ENCODE measurements at places on chromosomes 3 and 15.

GRCh38 chr3:50133283-50133615 is 21.9 kb upstream of the SEMA3F start:
- no peak for DNase-seq

DNA sequence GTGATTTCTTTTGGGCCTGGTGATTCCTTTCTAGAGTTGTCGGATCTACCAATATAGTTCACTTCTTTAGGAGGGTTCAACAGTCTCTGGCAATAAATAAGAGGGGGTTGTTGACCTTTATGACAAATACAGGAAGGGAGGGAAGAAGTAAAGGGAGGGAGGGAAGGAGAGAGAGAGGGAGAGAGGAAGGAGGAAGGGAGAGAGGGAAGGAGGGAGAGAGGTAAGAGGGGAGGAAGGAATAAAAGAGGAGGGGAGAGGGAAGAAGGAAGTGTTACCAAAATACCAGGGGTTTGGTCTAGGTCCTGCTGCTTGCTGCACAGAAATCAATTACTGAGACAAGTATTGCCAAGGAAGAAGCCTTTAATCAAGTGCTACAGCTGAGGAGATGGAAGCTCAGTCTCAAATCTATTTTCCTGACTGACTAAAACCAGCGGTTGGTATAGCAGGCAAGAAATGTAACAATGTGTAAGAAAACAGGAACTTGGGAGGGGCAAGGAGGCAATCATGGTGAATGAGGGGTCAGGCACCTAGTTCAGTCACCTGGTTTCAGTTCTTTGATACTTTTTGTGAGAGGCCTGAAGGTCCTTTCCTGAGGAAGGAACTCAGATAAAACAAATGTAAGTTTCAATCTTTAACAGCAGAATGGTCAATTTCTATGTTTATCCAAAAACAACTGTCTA is 14.1 kb upstream of the TMEM40 start:
- DNase-seq: no peak

- DNase-seq: peak; percentile 50
Measured at GRCh38 chr15:51335538-51336410, 2.6 kb downstream of the CYP19A1 start.

DNA sequence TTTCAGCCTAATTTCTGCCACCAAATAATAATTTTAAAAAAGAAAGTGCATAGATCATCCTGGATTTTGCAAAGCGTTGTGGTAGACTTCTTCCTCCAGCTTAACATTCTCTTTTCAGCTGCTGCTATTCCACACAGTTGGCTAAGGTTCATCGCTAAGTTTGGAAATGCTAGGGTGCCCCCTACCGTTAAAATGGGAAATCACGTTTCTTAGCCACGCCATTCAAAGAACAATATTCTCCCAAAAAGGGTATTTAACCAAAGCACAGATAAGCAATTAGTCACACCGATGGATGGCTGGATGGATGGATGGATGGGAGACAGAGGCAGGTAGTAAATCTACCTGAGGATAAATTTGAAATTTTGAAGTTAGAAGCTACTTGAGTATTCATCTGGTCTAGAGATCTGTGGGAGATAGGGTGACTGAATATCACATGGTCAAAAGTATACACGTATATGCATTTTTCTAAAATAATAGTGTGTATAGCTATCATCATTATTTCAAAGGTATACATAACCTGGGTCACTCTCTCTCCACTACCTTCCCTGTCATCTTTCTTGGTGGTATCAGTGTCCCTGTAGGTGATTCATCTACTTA is 67.2 kb downstream of the EFHB start:
- peak; percentile 56 for DNase-seq

DNA sequence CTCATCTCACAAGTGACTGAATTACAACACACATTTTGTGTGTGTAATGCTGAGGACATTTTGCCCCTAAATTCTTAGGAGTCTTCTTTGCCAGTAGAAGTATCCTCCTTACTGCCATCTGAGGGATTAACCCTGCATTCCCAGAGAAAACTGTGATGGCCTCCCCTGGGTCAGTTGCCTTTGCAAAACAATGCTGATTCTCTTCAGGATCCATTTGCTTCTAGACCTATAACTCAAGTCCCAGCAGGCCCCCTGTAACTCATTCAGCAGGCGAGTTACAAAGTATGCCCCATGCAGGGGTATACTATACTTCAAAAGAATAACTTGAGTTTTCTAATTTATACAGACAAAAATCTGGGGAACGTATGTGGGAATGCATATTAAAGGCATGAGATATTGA is 6.6 kb upstream of the MCF2L2 start:
- no peak for DNase-seq

DNA sequence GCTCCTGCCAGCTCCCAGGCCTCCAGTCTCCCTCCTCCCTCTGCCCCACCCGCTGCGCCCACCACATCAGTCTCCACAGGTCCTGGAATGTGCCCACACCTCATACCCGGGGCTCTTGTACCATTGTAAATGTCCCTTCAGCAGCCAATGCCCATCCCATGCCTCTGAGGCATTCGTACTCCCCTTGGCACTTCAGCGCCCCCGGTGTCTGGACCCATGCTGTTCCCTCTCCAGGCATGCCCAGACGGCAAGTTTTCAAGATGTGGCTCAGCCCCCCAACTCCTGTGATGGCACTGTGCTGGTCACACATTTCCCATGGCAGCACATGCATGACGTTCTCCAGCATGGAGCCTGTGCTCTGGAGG is 13.3 kb downstream of the PLXND1 start:
- no peak for DNase-seq

- no peak for DNase-seq
Measured at GRCh38 chr3:106025151-106025722, 156.4 kb upstream of the CBLB start.

DNA sequence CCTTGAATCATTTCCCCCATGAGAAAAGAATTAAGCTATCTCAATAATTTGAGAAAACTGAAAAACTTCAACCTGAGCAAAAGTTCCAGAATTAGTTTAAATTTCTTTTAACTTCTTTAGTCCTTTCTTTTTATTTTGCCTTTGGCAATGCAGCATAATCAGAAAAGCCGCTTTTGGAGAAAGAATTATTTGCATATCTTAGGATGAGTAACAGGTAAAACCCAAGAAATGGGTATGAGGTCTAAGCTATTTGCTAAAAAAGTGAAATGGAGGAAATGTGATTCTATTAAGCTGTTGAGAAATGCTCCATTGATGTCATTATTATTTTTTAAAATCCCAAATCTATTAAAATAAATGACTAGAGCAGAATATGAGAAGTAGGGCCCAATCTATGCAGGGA is 1238.3 kb upstream of the GBE1 start:
- no peak for DNase-seq

GRCh38 chr3:139481116-139481515 is 4.8 kb upstream of the RBP2 start:
- no peak for DNase-seq

DNA sequence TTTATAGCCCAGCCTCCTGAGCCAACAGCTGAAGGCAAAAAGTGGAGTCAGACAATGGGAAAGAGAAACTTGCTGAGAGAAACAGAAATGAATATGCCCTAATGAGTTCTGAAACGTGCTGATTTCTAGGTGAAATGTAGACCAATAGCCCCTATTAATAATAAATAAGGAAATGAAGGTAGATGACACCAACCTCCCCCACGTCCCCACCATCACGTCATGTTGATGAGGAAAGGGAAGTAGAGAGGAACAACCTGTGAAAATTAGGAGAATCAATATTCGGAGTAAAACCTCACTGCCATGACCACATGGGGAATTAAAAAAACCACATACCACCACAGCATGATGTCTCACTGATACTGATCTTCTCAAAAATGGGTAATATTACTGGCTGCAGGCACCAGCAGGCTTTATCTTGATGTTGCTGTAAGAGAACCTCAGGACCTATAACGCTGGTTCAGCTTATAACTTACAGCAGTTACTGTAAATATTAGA is 64.0 kb downstream of the KAT2B start:
- DNase-seq: peak; percentile 15

DNA sequence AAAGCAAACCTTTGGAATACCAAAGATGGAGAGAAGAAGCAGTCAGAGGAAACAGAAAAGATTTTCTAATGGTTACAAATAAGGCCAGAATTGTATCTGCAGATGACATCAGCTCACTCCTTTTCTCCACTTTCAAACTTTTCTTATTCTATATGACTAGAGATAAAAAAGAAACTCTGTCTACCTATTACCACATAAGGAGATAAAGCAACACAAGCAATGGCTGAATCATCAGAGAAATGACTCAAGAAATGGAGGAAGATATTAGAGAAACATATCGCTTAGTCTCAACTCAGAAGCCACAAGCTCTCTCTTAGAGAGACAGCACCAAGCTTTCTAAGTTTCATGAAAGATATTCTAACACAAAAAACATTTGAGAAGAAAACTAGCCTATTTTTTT is 784.0 kb downstream of the ZPLD1 start:
- peak; percentile 52 for DNase-seq

GRCh38 chr3:37546876-37547275 is 314.8 kb upstream of the CTDSPL start:
- peak; percentile 56 for DNase-seq

GRCh38 chr15:79778378-79778990 is 118.3 kb downstream of the MTHFS start:
- no peak for DNase-seq

DNA sequence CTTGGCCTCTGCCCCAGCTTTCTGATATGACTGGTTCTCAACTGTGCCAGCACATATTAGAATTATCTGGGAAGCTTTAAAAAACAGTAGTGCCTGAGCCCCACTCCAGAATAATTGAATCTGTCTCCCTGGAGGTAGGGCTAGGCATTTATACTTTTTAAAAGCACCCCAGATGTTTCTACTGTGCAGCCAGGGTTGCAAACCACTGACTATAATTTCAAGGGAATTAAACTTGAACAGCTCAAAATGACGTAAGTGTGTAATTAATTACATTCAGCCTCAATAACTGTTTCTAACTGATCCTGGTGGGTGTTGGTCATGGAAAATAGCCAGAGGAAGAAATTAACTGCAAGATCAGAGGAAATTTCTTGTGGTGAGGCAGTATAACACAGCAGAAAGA is 4.4 kb upstream of the IRAK2 start:
- DNase-seq: no peak

DNA sequence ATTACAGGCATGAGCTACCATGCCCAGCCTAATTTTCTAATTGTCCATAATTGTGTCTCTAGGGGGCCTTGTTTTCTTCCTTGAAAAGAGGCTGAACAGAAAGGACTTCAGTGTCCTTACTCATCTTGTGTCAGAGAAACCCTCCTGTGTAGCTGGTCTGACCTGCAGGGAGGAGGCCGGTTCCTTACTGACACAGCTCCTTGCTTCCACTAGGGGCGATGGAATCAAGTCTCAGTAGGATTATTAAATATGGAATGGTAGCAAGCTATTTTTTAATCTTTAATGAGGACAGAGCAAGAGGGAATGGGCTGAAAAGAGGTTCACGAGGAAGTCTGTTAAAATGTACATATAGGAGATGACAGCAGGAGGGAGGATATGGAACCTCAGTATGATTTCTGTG is 8.6 kb downstream of the LPCAT4 start:
- DNase-seq: no peak

GRCh38 chr3:72559385-72559784 is 288.9 kb downstream of the SHQ1 start:
- DNase-seq: no peak

- no peak for DNase-seq
Measured at GRCh38 chr3:187746059-187746441, 782 bp upstream of the BCL6 start.

GRCh38 chr3:153159771-153160397 is 2.1 kb upstream of the RAP2B start:
- DNase-seq: no peak

- no peak for DNase-seq
Measured at GRCh38 chr15:69609176-69609575, 156.6 kb downstream of the RPLP1 start.

DNA sequence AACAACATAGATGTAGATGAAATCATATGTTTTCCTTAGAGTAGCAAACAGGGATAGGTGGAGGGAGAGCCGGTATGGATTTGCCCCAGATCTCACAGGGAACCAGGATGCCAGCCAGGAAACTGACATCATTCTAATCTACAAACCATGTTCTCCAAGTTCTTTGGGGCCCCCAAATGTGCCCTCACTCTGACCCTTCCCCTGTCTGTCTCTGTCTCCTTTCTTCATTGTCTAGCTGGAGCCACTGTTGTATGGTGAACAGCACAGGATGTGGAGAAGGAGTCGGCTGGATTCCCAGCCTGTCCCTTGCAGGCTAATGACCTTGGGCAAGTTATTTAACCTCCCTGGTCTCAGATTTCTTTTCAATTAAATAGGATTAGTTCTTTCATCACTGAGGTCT is 962 bp downstream of the ATP13A5 start:
- no peak for DNase-seq

- peak; percentile 10 for DNase-seq
Measured at GRCh38 chr3:133295199-133295901, 104.5 kb upstream of the BFSP2 start.
